ENCODE measurements at places on chromosomes 5 and 9.

- DNase-seq: no peak
Measured at GRCh38 chr5:176188506-176189193, 49.6 kb upstream of the SIMC1 start.

GRCh38 chr9:127185931-127186781 is 63.7 kb upstream of the ANGPTL2 start:
- no peak for DNase-seq

DNA sequence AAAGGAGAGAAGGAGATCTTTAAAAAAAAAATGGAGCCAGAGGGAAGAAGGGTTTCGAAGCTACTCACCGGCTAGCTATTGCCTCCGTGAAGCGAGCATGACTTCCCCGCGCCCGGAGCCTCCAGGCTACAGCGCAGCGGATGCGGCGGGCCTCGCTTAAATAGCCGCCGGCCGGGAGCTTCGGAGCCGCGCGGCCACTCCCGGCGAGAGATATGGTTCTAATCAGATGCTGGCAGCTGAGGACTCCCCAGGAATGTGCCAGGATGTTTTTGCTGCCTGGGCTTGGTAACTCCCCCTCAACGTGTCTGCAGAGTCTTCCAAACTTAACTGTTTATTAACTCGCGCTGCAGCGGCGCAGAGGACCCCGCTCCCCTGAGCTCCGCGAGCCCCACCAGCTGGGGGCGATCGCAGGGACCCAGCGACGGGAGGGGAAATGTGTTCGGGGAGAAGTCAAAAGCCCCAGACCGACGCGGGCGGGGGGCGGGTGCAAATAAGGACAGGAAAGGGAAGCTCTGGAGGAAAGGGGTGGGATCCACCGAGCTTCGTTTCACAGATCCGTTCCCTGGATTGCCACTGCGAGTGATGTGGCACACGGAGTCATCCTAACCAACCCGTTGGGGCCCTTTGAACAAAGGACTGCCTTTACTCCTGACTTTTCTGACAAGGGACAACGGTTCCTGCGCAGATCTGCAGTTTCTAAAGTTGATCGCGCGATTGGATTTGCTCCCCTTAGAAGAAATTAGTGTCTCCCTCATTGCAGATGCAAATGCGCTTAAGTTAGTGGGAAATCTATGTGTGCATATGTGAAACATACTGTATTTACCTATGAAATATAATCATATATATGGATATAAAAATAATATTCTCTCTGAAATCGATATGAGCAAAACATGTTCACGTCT is at the start of gene DAB2:
Gene DAB2 (minus strand): TSS at position 245 of the 902 bp plus-strand sequence. CDS start 30,660 bp downstream, outside the sequence.
- peak; percentile 75 for DNase-seq

DNA sequence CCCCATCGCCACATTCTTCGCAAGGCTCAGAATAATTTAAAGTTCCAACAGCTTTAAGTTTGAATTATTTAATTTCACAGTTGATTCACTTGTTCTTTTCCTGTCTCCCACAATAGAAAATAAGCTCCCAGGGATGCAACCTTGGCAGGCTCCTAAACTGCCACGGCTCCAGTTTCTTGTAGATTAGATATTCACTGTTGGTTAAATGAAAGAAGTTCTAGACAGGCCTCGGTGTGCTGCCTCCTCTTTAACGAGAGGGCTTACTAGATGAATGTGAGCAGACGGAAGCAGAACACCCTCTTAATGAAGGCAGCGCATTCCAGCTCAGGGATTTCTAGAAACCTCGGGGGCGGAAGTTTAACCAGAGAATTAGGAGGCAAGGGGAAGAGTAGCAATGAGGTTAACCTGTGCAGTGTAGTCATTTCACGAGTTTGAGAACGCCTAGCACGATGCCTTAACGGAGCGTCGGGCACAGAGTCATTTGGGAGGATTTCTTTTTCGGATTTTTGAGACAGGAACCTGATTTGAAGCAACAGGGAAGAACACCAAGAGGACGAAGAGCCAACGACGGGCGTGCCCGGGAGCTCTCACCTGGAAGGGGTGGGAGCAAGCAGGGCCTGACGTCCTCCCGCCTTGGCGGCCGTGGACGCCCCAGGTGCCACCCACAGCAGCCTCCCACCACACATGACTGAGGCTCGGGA is 637 bp upstream of the SMC5 start:
- DNase-seq: peak; percentile 51

- DNase-seq: no peak
Measured at GRCh38 chr5:163789870-163790269, 284.5 kb downstream of the MAT2B start.

DNA sequence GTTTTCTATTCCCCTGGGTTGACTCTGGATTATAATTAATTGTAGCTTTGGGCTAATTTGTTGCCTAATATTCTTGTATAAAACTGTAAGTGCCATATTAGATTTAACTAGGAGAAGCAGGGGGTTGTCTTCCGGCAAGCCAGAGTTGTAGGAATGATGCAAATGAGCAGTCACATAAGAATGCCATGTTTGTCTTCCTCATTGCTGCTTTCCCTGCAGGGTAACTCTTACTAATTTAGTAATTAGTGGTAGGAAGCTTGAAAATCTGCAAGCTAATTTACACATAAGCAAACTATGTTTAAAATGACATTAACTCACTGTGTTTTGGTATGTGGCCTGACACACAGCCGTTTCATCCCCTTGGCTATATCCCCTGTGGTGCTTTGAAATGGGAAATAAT is 527.8 kb downstream of the KCTD16 start:
- no peak for DNase-seq

- DNase-seq: no peak
Measured at GRCh38 chr5:112549127-112549526, 130.1 kb upstream of the EPB41L4A start.
